Fibroblast of gingiva (primary cell): ENCODE measurements at places on chromosomes 5 and 9.

GRCh38 chr9:126694206-126695081 is 80.7 kb downstream of the LMX1B start:
- no peak for DNase-seq

DNA sequence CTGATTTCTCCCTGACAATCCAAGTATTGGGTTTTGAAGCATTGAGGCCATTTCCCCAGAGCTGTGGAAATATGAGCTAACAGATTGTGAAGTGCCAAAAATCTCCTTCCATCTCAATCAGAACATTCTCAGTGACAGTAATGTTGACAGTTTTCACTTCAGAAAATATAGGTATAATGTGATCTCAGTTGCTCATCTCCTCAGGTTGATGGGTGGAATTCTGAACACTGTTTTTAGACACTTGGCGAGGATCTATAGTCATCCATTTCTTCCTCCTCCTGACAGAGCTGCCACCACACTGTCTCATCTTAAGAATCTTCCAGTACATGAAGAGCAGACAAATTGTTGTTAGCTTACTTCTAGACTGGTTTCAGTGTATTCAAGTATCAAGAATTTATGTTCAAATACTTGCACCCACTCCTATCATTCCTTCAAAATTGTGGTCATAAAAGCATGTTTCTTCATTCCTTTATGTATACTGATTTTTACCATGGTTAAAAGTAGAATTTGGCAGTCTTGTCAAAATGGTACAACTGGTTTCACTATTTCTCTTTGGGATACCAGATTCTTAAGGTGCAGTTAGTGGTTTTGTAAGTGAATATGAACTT is 199.7 kb upstream of the TLE4 start:
- no peak for DNase-seq

- DNase-seq: peak; percentile 39
Measured at GRCh38 chr5:66828548-66829357, 232.6 kb downstream of the MAST4 start.

DNA sequence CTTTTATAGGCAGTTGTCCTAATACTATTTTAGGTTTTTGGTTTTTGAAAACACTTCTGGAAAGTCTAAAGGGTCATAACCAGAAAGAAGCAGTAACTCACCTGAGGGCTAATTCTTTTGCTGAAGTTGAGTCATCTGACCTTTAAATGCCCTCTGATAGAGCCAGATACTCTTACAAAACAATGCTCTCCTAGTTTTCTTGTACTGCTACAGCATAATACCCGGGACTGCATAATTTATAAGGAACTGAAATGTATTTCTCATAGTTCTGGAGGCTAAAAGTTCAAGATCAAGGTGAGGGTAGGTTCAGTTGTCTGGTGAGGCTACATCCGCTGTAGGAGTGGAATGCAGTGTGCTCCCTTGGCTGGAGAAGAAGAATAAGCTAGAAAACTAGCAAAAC is 670.3 kb downstream of the TLE4 start:
- no peak for DNase-seq

- no peak for DNase-seq
Measured at GRCh38 chr5:130693509-130693908, 471.5 kb downstream of the HINT1 start.

DNA sequence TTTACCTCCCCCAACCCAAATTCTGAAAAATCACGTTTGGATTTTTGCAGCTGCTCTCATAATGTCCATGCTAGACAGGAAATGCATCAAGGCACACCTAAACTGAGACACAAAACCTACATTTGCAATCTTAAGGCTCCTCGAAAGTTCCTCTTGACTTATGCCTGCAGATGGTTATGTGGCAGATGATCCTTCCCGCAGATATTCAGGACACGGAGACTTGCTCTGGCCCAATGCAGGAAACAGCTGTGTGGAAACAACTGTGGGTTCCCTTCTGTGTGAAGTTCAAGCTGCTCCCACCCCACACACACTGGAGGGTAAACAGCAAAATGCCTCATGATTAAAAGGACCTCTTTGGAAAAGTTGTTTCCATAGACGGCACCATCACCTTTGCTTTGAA is 253.8 kb downstream of the EBF1 start:
- no peak for DNase-seq
